Aorta (tissue), 5 donors: ENCODE measurements at places on chromosomes 2 and 18. TPM values are rescaled to one million over a fixed set of nuclear protein-coding genes. Genes with fewer than 3 reads are reported as not detected.

The FHOD3 gene
- 31.2 TPM for total RNA-seq

The HOXD10 gene
- total RNA-seq = not detected

The TET3 gene
- 12.1 TPM for total RNA-seq

The IL37 gene
- not detected for total RNA-seq

The EFHD1 gene
- 85.8 TPM for total RNA-seq

The ST6GAL2 gene
- total RNA-seq = 49.1 TPM

The ITGB6 gene
- 0.18 TPM for total RNA-seq

The FBXO48 gene
- 1.5 TPM for total RNA-seq

The SERPINB4 gene
- total RNA-seq = not detected

The TMEM17 gene
- 1.1 TPM for total RNA-seq

The TSPYL6 gene
- total RNA-seq = not detected

The SKOR2 gene
- not detected for total RNA-seq

The NT5C1B gene
- not detected for total RNA-seq

The OR6B2 gene
- total RNA-seq = not detected

The LRATD1 gene
- 2.0 TPM for total RNA-seq

The CRYGC gene
- total RNA-seq = not detected

The KLHL30 gene
- 9.0 TPM for total RNA-seq

The EVX2 gene
- total RNA-seq = not detected

The FBXO41 gene
- total RNA-seq = 4.7 TPM

The RGPD3 gene
- not detected for total RNA-seq

The CDC42EP3 gene
- total RNA-seq = 94.8 TPM

The DPP4 gene
- total RNA-seq = 3.5 TPM

The PLCL1 gene
- total RNA-seq = 11.6 TPM

The MYCN gene
- 2.1 TPM for total RNA-seq

The SCG2 gene
- total RNA-seq = 6.0 TPM

The CROCC2 gene
- total RNA-seq = 0.45 TPM

The DPYSL5 gene
- not detected for total RNA-seq

The ABCB11 gene
- total RNA-seq = 0.21 TPM

The MC2R gene
- not detected for total RNA-seq

The ALK gene
- 0.13 TPM for total RNA-seq

The UBXN2A gene
- total RNA-seq = 16.8 TPM

The MZT2B gene
- 172 TPM for total RNA-seq
